ENCODE measurements at places on chromosomes 7 and 10.

DNA sequence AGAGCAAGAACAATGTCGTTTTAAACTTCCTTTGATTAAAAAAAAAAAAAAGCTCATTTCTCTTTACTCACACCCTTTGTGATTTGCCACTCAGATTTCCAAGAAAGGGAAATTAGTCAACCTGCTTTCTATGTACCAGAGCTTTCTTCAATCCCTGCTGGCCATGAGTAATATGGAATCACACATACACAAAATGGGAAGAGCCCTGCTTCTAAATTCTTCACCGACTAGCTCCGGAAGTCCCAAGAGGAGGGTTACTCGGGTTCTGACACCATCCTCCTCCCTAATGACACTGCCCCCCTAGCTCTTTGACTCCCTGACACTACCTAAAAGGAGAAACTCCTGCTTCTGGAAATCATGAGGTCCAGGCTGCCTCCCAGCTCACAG lies 81.8 kb upstream of the SFMBT2 start:
- no peak for DNase-seq

DNA sequence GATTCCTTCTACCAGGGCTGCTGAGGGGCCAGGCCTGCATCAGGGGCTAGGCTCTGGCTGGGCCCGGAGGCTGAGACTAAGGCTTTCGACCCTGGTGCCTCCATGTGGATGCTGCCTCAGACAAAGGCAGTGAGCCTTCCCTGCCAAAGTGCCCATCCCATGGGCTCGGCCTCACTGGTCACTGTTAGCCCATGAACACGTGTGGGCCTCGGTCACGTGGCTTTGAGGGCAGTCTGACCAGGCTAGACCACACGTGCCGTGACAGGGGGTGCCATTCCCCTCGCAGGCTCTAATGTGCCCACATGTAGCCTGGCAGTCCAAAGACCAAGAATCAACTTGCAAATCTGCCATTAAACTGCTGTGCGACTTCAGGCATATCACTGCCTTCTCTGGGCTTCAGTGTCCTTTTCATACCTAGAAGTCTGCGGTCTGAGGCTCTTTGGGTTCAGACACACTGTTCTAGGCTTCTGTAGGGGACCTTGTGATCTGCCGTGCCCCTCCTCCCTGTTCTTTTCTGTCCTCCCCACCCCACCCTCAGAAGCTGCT lies 17.6 kb upstream of the SLC29A3 start:
- no peak for DNase-seq

GRCh38 chr7:149027611-149028345 lies 527 bp downstream of the PDIA4 start:
- DNase-seq = no peak

DNA sequence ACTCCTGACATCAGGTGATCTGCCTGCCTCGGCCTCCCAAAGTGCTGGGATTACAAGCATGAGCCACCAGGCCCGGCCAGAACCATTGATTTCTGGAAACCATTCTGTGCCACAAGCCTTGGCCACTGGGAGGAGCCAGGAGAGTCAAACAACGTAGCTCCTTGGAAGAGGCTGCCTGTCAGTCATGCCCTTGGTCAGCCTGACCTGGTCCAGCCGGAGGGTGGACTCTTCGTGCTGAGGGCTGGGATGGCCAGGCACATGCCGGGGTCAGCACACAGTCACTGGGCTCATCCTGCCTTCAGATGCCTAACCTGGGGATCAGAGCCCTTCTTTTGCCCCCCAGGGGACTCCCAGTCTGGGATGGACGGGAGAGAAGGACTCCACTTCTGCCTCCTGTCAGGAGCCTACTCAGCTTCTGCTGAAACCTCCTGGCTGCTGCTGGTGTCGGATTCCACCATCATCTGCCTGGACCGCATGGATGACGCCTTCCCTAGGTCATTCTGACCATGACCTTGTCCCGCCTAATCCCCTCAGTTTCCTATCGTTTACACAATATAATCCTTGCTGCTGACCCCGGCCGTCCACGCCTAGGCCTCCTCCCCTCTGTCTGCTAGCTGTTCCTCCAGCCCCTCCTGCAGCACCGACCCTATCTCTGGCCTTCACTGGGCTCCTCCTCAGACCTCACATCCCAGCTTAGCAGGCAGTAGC lies 30.4 kb downstream of the TMEM270 start:
- no peak for DNase-seq

DNA sequence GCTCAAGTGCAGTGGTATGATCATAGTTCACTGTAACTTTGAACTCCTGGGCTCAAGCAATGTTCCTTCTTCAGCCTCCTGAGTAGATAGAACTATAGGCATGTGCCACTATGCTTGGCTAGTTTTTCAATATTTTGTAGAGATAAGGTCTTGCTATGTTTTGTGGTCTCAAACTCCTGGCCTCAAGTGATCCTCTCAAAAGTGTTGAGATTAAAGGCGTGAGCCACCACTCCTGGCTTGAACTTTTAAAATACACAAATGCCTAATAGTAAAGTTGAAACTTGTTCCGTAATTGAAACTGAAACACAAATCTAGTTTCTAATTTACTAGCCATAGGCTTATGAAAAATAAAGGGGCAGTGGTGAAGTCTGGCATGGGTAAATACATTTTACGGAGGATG lies 65.7 kb downstream of the AP3M1 start:
- DNase-seq = no peak

DNA sequence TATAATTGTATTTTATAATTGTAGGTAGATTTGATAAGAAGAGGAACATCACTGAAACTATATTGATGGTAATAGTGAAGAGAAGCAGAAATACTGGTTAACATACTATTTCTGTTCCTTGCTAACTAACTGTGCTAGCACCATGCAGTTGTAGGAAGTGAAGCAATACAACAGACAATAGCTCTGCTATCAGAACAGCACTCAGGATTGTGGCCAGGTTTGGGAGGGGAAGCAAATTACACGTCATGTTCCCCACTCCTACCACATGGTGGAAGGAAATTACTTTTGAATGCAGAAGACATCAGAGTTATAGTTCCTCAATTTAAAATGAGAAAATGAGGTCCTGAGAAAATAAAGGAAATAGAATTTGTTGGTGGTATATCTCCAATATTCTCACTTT lies 151.1 kb downstream of the DGKB start:
- DNase-seq = no peak

DNA sequence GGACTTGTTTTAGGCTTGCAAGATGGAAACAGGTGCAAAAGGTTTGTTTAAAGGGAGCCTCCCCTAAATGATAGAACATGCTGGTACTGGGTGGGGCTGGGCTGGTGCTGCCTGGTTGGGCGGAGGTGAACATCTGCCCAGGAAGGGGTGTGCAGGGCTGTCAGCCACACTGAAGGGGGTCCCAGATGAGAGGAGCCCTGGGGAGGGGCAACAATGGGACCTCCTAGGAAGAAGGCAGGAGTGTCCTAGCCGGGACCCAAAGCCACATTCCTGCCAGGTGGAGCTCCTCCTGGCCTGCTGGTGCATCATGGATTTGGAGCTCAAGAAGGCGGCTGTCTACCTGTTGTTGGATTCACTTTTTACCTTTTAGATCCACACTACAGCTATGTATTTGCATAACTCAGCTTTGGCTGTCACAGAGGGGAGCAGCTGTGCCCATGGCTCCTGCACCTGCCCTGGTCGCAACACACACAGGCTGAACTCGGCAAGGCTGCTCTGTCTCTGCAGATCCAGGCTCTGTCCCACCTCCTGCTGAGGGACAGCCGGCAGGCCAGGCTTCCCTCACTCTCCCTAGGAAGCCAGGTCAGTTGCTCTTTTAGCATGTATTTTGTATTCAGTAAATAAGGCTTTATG lies 59.9 kb downstream of the ADARB2 start:
- no peak for DNase-seq

Measured in esophagus squamous epithelium (tissue), 5 donors.